ENCODE measurements at places on chromosomes 12 and 14.

DNA sequence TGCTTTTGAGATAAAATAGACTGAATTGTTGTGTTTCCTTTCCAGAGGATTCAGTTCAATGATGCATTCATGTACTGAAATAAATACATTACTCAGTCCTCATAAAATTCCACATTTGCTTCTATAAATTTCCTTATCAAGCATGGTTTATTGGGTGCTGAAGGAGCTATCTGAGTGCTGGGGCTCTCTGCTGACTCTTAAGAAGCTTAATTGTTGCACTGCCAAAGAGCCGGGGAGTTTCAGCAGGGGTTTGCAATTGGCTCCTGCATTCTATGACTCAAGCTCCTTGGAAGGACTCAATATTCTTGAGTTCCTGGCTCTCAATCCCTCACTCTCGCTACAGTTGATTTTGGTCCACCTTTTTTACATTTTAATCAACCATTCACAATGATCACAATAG is 69.8 kb upstream of the PYGL start:
- DNase-seq: peak; percentile 66

DNA sequence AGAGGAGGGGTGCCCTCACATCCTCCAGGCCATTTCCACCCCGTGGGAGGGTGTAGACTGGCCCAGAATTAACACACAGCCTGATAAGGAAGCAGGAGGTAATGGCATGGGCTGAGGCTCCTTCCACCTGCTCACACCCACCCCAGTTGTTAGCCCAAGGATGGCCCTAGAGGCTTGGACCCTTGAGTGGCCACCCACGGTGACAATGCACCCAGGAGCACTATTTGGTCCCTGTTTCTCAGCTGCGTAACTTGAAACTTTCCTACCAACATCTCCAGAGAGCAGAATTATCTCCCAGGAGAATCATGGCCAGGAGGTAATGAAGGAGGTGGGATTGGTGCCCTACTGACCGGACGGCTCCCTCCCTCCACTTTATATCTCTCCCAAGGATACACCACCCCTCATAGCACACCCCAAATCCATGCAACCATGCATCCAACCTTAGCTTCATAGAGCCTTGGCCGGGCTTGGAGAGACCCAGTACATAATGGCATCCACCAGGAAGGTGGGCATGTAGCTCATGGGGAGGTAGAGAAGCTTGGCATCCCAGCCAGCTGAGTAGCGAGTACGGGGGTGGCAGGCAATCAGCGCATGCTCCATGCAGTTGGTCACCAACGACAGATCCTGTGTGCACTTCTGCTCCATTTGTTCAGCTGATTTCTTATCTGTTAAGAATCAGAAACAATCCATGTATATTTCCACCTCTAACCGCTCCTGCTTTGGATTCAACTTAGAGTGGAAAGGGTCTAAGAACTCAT is 5.6 kb downstream of the RDH16 start:
- no peak for DNase-seq

DNA sequence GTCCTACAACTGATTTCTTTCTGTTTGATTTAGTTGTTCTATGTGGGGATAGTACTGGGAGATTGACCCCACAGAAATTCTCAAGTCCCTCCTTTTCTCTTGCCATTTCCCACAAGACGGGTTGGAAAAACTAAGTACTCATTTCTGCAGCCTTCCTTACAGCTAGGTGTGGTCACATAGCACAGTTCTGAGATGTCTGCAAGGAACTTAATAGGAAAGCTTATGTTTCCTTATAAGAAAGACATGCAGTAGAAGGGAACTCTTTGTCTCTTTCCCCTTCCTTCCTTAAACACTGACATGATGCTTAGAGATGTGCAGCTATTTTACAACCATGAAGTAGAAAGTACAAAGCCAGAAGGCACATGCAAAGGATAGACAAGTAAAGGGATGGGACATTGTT is 113.7 kb downstream of the PTPRR start:
- DNase-seq: no peak

- no peak for DNase-seq
These were observed 23.8 kb downstream of the OAS2 start for GRCh38 chr12:113002155-113002554.

- no peak for DNase-seq
These were observed 38.5 kb downstream of the EP400 start for GRCh38 chr12:131988054-131988796.

GRCh38 chr12:15205341-15206010 is 15.7 kb downstream of the RERG start:
- no peak for DNase-seq

DNA sequence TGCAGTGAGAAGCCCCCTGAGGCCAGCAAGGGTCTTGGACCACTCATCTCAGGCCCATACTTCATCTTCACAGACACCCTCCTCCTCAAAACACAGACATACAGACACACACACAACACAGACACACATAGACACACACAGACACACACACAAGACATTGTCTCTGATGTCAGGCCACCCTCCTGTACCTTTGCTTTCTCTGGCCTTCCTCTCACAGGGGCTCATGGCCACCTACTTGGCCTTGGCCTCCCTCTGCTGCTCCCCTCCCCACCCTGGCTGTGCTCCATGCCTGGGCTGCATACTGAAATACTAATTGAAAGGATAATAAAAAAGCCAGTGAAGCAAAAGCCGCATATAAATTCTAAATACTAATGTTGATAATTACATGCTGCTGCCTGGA is 1.6 kb upstream of the SYNDIG1L start:
- no peak for DNase-seq

- peak; percentile 91 for DNase-seq
These were observed 644 bp downstream of the NAB2 start for GRCh38 chr12:57089271-57090245.

GRCh38 chr14:104579507-104579906 is at the start of gene C14orf180:
TSS of gene C14orf180 (plus strand) at chr14:104579764. CDS start at chr14:104586431, 6,667 bp downstream.
- peak; percentile 68 for DNase-seq

DNA sequence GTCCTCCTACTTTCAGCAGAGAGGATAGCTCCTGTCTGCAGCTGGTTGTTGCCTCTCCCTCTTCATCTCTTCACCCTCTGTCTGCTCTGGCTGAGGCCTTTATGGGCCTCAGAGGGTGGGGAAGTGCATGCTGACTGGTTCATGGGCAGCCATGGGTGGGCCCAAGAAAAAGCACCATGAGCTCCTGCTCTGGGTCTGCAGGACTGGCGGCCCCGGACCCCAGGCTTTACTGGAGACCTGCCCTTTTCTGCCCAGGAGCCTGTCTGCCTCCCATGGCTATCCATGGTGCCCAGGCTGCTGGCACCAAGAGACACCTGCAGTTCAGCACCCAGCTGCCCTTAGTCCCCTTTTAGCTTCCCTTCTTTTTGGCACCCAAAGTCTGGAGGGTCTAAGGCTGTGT is 137.1 kb downstream of the PTPRR start:
- no peak for DNase-seq

GRCh38 chr14:24389226-24389848 is 9.5 kb upstream of the NYNRIN start:
- DNase-seq: no peak

- peak; percentile 1 for DNase-seq
These were observed 273.3 kb downstream of the ALG10 start for GRCh38 chr12:34295366-34296142.

GRCh38 chr14:19974844-19975243 is 547 bp upstream of the OR4K15 start:
- no peak for DNase-seq

DNA sequence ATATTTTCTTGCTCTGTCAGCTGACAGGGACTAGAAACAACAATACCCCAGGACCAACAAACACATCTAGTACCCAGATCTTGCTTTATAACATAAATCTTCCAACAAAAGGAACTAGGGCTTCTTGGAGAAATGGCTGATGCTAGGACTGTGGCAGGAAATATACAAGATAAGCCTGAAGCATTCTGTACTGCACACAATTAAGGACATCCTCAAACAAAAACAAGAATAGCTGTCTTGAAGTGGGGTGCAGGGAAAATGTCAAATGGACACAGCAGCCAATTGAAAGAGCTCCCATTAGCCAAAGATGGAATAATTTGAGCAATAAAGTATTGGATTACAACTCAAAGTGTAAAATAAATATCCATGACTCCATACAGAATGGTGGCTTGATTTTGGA is 50.0 kb downstream of the LGMN start:
- DNase-seq: no peak

GRCh38 chr14:99186956-99187690 is 84.9 kb downstream of the BCL11B start:
- DNase-seq: no peak

- no peak for DNase-seq
These were observed 40.9 kb downstream of the DEGS2 start for GRCh38 chr14:100118396-100119011.

DNA sequence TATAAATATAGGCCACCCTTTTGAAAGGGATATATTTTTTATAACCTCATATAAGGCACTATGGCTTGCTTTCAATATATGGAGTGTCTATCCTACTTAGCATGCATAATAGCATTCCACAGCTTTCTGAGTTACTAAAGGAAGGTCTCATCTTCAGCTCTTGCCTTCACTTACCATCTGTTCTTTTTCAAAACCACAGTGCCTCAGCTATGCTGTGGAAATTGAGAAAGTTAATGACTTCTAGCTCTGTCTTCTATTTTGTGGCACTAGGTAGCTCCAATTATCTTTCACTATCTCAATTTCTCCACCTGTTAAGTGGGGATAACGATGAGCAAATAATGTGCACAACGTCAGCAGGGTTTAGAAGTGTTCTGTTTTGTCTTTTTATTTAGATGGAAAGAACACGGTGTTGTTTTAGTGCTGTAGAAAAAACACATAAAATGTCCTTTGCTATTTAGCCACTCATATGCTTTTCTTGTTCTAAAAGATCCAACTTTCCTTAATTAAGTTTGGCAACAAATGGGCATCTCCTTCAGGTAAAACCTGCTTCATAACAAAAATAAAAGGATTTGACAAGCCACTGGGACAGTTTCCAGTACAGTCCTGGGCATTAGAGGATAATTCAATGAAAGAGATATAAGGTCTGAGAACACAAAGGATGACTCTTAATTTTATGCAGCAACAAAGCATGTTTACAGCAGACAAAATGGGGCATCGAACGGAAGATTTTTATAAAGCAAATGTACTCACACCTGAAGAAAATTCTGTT is 462.0 kb upstream of the SYT1 start:
- DNase-seq: no peak
